ENCODE measurements at places on chromosomes 4 and X.

DNA sequence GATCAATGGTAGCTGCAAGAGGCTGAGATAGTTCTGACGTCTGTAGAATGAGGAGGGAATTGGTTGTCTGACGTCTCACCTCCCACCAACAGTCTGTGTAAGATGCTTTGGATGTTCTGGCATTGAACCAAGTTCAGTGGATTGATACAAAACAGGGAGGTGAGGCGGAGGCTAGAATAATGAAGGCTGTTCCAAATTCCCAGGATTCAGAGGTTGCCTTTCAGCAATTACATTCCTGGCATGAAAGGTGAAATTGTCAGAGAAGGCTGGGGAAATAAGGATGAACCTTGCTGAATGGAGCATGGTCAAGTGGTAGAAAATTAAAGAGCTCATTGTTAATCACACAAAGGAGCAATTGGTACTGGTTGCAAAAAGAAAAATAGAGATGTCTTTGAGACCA, 241.6 kb downstream of the FBXW7 start:
- DNase-seq = no peak

DNA sequence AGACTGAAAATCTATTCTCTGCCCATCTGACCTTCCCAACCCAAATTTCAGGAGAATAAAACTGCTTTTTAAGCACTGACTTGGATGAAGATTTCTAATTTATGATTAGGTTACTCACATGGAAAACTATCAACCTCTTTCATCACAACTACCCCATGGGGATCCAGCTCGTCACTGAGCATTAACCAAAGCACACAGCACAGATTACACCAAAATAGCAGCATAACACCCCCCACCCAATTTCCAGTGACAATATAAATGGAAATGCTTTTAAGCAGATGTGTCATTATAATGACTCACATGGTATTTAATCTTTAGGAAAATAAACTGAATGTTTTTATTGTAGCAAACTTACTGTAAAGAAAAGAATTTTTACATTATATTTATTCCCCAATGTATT, 9.7 kb downstream of the SERTM2 start:
- peak; percentile 18 for DNase-seq

GRCh38 chr4:41405464-41406112, 132.4 kb upstream of the LIMCH1 start:
- no peak for DNase-seq

GRCh38 chr4:170872794-170873193, 783.0 kb upstream of the AADAT start:
- no peak for DNase-seq

DNA sequence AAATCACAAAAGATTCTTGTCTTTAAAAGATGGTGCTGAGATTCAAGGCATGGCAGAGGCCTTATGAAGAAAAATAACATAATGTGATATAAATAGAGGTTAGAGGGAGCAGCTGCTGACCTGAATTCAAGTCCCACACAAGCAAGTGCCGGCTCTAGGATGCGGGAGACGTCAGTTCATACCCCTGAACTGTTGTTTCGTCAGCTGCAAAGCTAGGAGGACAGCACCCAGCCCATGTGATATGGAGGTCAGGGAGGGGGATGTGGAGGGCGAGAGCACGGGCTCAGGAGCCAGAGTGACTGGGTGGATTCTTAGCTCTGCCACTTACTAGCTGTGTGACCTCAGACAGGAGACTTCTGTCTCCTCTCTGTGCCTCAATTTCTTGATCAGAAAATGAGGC, 77.9 kb downstream of the JAKMIP1 start:
- no peak for DNase-seq

GRCh38 chr4:52135171-52135570, 84.1 kb downstream of the SPATA18 start:
- no peak for DNase-seq

DNA sequence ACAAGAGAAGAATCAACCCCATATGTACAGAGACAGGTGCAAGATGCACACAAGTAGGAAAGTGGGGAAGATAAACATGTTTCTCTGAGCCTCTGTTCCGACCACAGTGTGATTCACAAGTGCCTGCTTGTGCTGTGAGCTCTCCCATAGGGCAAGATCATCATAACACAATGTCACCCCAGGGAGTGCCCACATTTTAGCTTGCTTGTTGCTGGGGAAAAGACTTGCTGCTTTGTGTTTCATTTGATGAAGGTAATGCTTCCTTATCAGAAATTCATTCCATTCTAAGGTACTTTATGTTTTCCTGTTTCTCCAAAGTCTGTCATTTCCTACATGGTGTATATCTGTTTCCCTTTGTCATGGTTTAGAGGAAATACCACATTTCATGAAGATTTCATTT, 304.5 kb upstream of the DIPK2B start:
- no peak for DNase-seq

DNA sequence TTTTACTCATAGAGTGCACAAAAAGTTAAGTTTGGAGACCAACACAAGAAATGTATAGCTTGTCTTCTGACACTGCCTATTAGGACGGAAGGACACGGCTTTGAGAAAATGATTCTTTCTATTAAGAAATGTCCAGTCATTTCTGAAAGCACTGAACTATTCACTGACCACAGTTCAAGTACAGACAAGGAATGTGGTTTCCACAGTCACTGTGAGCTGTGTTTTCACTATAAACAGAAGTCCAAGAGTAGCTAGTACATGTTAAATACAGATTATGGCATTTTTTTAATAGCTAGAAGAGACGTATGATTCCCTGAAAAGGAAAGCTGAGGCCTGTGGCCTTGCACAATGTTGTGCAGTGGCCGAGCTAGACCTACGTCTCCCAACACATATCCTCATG, 115.1 kb upstream of the GPM6A start:
- no peak for DNase-seq

GRCh38 chrX:30654989-30655607, 1.9 kb downstream of the GK start:
- DNase-seq = no peak

- peak; percentile 61 for DNase-seq
These were observed 405.3 kb upstream of the FAT1 start for GRCh38 chr4:187128976-187129375.

GRCh38 chrX:131818297-131818936, 204.7 kb upstream of the STK26 start:
- DNase-seq = no peak

DNA sequence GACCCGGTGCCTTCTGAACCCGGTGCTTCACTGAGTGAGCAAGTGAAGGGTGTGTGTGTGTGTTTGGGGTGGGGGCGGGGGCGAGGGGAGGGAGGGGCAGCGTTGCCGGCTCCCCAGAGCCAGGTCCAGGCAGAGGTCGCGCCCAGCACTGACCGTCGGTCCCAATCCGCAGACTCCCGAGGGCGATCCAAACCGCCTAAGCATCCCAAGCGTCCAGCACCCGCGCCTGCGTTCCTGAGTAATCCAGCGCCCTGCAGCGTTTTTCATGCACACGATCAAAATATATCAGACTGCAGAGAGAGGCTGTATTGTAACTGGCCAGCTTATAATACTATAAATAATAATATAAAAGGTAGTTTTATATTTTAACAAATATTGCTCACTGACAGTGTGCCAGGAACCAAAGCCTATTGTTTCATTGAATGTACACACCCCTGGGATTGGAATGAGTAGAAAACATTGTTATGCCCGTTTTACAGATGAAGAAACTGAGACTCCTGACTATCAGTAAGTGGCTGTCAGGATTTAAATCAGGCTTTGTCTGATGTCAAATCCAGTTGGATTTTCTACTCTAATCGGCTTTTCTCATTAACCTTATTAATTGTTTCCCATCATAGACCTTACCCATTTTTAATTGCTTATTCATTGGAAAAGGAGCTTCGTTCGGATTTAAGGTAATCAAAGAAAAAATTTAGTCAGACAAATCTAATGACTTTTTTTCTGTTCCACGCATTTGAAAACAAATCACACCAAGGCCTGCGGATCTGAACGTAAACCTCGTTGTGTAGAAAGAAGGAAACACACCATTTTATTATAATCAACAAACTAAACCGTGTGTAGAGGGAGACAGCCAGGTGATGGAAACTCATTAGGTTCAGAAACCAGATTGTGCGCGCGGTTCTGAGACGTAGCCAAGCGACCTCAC, 4.0 kb upstream of the NKX3-2 start:
- no peak for DNase-seq

- DNase-seq = no peak
These were observed 75.4 kb downstream of the LIMCH1 start for GRCh38 chr4:41613386-41613785.

GRCh38 chrX:131626681-131627296, 82.9 kb downstream of the OR13H1 start:
- DNase-seq = peak; percentile 14

DNA sequence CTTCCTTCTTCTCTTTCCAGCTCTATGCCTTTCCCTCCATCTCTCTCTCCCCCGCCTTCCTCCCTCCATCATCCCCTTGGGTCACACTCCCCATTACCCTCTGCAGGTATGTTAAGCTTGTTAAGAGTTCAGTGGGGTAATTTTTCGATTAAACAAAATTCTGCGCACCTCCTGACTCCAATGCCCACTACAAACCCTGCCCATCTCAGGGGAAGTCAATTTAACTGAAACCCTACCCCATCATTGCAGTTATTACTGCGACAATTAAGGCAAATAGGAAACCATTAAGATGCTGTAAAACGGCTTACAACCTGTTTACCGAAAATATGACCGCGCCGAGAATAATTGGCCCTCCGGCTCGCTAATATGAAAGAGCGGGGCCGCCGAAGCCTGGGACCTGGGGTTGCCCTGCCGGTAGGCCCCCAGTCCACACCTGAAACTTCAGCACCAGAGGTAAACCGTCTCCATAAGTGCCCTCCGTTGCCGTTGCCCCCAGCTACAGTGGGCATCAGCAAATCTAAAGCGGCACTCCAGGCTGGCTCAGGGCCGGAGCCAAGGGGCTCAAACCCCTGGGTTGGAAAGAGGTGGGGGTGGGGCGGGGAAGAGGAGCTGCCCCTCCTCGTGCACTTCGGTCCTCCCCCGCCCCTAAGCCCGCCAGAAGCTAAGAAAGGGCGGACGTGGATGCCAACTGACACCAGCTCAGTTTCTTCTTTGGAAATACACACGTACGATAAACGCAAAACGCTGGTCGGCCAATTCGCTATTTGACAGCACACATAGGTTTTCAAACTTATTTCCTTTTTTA, 4.8 kb downstream of the ARX start:
- DNase-seq = no peak

DNA sequence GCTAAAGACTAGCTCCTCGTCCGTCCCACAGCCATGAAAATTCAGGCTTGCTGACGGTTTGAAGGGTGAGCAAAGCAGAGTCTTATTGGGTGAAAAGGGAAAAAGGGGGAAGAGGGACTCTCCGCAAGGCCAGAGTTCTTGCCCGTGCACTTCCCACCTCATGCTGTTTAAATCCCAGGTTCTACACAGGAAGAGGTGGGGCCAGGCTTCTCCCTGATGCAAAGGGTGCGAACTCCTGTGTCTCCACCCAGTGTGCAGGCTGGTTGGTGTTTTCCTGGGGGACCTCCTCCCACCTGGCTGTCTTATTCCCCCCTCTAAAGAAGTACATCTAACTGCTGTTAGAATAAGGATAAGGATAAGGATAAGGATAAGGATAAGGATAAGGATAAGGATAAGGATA, 18.0 kb upstream of the LANCL3 start:
- DNase-seq = no peak

- DNase-seq = no peak
These were observed 25.7 kb downstream of the TRPC5 start for GRCh38 chrX:112056886-112057285.

- DNase-seq = no peak
These were observed 34.4 kb upstream of the HMX1 start for GRCh38 chr4:8905773-8906667.

- no peak for DNase-seq
These were observed 687.2 kb upstream of the CPEB2 start for GRCh38 chr4:14315129-14315528.

All from fibroblast of upper back skin (primary cell).